Central memory CD8-positive, alpha-beta T cell (primary cell): ENCODE measurements at places on chromosomes 13 and 19.

- DNase-seq, result no peak
These were observed at the start of gene ERICH6B for GRCh38 chr13:45615501-45616101. Gene ERICH6B (minus strand): TSS chr13:45615739. CDS start chr13:45597005, 18,734 bp downstream.

DNA sequence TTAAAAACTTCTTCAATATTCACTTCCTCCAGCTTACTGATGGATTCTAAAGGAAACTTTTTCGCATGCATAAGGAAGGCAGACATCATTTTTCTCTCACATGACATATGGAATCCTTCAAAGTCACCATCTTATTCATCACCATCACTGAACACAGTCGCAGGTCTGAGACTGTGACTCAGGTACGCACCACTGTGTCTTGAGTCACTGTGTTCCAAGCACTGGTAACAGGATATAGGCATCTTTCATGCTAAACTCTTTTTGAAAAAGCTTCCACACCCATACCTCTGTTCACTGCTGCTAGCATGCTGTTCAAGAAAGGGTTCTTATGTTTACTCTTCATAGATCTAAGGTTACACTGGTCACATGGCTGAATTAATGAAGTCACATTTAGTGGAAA, 67.0 kb upstream of the SIAH3 start:
- no peak for DNase-seq

- no peak for DNase-seq
These were observed 246.3 kb upstream of the TSHZ3 start for GRCh38 chr19:31595521-31595920.

- DNase-seq, result no peak
These were observed 227.7 kb downstream of the B3GLCT start for GRCh38 chr13:31427151-31428100.

GRCh38 chr19:49216071-49216470, 58.5 kb downstream of the TRPM4 start:
- no peak for DNase-seq

GRCh38 chr19:19361075-19361594, 40.5 kb downstream of the MAU2 start:
- DNase-seq, result peak; percentile 61

GRCh38 chr13:72170571-72170970, 303.6 kb upstream of the DACH1 start:
- DNase-seq, result no peak

DNA sequence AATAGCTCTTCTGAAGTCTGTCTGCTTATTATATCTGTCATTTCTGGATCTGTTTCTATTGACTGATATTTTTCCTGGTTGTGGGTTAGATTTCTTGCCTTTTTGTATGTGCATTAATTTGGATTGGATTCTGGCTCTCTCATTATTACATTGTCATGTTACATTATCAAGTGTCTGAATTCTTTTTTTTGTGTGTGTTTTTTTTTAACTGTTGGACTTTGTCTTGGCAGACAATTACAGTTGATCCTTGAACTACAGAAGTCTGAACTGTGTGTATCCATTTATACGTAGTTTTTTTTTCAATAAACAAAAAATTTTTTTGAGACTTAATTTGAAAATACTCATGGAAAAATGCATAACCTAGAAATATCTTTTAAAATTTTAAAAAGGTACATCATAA, 22.5 kb downstream of the RFC3 start:
- no peak for DNase-seq

DNA sequence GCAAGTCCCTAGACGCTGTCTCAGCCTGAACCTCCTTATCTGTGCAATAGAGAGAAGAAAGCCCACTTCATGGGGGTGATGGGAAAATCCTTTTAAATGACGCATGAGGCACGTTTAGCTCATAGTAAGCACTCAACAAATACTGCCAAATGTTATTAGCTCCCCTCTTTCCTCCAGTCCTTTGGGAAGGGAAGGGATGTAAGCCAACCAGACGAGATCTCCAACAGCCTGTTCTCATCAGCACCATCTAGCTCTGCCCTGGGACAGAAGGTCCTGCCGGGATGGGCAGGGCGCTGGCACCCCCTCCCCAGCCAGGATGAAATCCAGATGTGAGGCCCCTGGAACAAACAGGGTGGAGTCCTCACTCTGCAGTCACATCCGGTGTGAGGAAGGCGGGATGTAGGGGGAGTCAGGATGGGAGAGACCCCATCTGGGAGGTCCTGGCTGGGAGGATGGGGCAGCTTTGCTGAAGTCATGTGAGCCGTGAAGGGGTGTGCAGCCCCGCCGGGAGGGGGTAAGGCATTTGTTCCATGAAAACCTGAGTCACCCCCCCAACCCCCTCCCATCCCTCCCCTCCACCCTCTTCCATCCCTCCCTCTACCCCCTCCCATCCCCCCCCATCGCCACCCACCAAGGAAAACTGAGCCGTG, 4.6 kb downstream of the S1PR2 start:
- no peak for DNase-seq

GRCh38 chr13:27826379-27827353, 34.4 kb downstream of the GSX1 start:
- peak; percentile 49 for DNase-seq

- DNase-seq, result no peak
These were observed 9.1 kb downstream of the COMP start for GRCh38 chr19:18781885-18782527.

DNA sequence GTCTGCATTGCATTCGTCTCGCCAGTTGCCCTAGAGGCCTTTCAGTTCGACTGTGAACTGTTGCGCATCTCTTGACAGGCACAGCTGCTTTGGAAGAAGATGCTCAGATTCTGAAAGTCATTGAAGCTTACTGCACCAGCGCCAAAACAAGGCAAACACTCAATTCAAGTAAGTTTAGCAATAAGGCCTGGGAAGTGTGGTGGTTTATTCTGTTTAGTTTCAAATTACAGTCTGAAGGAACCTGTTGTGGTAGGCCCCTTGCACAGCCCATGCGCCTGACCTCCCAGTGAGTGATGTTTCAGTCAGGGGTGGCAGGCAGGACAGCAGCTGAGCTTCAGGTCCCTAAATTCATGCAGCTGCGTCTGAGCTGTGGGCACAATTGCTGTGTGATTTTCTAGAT, 32.2 kb upstream of the TEX29 start:
- DNase-seq, result no peak

GRCh38 chr13:20550799-20551198, 16.2 kb upstream of the IFT88 start:
- DNase-seq, result no peak

DNA sequence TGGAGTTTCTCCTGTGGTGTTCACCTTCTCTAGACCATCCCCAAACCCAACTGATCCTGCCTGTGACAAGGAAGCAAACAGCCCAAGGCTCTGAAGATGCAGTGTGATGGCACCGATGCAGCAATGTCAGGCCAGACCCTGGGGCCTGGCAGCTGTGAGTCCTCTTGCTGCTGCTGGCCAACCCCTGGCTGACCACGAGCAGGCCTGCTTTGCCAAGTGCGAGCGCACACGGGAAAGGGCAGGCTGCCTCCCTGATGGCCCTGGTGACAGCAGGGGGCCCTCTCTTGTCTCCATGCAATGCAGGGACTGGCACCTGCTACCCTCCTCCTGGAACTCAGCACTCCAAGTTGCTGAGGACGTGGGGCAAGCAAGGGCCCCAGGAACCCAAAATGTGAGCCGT, 5.4 kb upstream of the VSTM2B start:
- no peak for DNase-seq

- DNase-seq, result no peak
These were observed 47.0 kb downstream of the FOXO1 start for GRCh38 chr13:40619479-40619814.

- no peak for DNase-seq
These were observed 122.7 kb downstream of the TBC1D4 start for GRCh38 chr13:75359266-75359665.

DNA sequence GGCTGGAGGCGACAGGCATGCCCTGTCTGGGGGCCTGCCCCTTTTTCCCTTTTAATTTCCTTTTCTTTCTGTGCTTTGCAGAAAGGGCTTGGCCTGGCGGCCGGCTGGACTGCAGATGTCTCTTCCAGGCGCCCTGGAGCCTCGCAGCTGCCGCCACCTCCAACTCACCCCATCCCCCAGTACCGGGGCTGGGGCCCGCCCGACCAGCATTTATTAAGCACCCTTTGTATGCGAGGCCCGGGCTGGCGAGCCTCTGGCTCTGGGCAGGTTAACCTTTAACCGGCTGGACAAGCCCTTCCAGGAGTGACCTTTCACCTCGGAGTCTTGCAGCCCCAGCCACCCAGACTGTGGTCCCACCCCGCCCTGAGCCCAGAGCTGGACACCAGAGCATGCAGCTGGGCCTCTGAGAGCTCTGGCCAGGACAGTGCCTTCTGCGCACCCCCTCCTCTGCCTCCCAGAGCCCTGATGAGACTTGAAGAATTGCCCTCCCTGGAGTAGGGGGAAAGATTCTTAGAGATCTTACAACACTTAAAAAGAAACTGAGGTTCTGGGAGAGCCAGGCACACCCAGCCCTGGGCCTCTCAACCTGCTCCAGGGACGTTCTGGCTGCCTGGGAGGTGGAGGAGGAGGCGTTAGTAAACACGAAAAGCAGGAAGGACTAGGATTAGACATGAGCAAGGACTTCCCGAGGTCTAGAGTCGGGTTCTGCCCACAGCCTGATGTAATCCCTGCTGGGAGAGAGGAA, 1.1 kb upstream of the NR2F6 start:
- no peak for DNase-seq

DNA sequence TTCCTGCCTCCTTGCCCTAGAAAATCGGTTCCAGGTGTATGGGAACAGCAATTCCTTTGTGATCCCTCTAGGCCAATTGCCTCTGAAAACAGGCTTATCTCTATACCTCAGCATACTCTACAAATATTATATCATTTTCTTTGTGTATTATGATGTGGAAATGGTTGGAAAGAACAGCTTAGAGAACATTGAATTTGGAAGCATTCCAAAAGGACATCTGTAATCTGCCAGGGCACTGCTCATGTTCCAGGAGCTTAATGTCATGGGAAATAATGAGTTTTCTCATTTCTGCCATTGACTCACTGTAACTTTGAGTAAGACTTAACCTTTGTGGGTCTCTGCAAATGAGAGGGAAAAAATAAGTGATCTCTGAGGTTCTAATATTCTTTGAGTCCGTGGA, 147.3 kb downstream of the UFM1 start:
- no peak for DNase-seq

GRCh38 chr13:31485651-31486051, 253.7 kb upstream of the RXFP2 start:
- DNase-seq, result no peak

DNA sequence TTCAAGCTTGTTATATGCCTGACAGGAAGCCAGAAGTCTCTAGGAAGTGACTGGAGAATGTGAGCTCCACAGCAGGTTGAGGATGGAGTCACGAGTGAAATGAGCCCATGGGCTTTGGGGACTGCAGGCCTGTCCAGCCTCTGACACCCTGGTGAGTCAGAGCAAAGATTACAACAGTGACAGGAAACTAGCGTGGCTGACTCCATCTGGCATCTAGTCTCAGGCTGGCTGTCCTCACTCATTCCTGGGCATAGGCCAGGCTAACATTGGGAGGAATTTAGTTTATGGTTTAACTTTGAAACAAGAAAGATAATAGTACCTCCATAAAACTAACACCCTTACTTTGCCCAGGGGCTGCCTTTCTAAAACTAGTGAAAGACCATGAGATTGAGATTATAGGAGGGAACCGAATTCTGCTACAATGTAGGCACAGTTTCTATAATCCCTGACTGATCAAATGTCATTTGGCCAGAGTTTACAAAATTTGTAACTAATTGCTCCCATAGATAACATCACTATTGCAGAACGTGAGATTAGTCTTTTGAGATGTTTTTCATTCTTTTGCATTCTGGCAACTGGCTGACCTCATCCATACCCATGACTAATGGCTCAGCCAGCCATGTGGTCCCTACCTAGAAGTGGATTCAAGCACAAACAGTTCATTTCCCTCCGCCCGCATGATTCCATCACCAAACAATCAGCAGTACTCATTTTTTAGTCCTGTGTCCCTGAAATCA, 28.4 kb downstream of the PSG1 start:
- no peak for DNase-seq

- DNase-seq, result no peak
These were observed 10.8 kb downstream of the SH3GL1 start for GRCh38 chr19:4389511-4390016.

DNA sequence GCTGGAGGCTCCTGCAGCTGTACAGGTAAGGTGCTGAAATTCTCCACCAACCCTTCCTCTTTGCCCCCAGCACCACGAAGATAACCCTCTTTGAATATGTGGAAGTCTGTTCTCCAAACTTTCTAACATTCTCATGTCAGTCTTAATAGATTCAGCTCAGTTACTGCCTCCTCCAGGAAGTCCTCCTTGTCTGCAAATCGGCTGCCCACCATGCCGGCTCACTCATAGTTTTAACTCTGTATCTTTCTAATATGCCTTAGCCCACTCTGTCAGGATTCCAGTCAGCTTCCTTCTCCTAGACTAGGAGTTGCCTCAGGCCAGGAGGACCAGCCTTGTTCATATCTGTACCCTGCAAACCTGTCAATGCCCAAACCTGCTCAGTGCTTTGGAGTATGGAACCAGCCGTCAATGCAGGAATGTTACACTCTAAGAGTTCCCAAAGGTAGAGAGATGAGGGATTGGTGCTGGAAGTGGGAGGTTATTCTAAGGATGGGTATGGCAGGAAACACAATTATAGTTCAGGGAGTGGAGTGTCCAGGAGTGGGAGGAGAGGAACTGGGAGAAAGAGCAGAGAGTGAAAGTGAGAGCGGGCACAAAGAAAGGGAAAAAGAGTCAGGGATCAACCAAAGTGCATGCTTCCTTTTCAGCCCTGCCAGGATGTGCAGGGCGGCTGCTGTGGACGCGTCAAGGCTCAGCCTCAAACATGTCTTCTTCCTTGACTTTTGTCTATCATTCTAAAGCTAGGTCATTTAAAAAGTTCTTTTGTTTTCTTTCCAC, 38.0 kb upstream of the ALOX5AP start:
- no peak for DNase-seq

DNA sequence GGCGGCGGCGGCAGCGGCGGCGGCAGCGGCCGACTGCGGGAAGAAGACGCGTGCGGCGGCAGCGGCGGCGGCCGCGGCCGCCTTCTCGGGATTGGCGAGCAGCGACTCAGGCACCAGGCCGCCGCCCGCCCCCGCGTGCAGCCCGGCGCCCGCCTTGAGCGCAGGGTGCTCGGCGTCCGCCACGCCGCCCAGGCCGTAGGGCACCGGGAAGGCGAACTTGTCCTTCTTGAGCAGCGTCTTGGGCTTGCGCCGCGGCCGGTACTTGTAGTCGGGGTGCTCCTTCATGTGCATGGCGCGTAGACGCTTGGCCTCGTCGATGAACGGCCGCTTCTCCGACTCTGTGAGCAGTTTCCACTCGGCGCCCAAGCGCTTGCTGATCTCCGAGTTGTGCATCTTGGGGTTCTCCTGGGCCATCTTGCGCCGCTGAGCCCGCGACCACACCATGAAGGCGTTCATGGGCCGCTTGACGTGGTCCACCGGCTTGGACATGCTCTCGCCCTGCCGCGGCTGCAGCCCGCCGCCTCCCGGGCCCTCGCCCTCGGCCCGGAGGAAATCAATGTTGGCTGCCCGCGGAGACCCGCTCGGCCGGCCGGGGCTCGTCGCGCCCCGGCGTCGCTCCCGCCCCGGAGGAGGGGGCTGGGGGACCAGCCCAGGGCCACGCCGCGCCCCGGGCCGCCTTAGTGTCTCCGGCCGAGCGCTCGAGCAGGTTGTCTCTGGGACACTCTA, 621 bp downstream of the SOX21 start:
- DNase-seq, result no peak
